Activated gamma-delta T cell (primary cell): ENCODE measurements at places on chromosomes 6 and 20.

GRCh38 chr20:576156-576555, 32.6 kb upstream of the CSNK2A1 start:
- DNase-seq = no peak

GRCh38 chr6:84263557-84263956, 36.1 kb upstream of the CEP162 start:
- DNase-seq = no peak

DNA sequence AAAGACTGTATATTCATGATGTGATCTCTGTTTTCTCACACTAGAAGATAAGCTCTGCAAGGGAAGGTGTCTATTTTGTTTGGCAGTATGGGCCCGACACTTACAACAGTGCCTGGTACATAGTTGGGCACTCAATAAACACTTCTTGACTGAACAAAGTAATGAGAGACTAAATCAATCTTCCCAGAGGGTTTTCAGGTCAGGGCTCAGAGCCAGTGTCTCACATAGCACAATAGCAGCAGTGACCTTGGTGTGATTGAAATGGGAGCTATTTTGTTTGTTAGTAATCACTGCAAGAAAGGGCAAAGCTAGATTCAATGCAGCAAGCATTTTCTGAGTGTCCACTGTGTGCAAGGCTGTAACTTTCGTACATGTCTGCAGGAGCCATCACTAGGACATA, 26.4 kb upstream of the GCM1 start:
- no peak for DNase-seq

DNA sequence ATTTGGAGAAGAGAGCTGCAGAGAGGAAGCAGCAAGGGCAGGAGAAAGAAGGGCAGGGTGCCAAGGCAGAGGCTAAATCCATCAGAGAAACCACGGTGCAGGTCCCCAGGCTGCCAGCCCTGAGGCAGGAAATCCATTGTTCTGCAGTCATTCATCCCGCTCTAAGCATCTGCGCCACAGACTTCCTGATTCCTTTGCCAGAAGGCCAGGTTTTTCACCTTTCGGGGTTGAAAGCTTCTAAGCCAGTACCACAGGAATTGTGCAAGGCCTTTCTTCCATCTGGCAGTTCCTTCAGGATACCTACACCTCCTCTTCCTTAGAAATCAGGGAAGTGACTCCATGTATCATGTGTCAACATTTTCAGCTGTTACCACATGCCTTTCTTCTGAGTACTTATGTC, 45.6 kb downstream of the ADGRF5 start:
- no peak for DNase-seq

DNA sequence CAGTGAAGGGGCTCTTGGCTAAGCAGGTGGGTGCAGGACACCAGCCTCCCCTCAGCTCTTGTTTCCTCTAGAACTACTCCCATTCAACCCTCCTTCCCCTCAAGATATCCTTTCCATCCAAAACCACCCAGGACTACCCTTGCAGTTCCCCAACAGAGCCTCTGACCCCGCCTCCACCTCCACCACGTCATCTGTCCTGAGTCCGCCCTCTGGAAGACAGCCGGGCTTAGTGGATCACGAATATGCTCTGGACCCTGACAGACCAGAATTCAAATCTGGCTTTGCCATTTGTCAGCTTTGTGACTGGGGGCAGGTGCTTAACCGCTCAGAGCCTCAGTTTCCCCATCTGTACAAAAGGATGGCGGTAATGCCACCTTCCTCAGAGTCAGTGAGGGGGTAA, 31.4 kb downstream of the TFEB start:
- no peak for DNase-seq

DNA sequence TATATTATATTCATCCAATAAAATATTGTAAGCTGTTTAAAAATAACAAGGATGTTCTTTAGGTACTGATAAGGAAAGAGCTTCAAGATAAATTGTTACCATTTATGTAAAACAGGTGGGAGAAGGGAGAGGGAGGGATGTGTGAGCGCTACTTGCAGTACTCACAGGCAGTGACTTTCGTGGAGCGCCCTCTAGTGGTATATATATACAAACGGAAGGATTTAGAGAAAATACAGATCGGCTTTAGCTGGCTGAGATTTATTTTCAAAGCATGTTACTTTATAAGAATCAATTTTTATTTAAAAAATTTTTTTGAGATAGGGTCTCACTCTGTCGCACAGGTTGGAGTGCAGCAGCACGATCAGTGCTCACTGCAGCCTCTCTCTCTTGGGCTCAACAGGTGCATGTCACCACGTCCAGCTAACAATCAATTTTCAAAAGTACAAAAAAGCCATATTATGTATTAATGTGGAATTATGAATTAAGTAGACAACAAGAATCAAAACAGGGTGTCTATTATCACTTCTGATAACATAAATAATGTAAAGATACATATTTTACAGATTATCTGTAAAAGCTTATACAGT, 3.3 kb upstream of the MOG start:
- no peak for DNase-seq
